ENCODE measurements at places on chromosomes 13 and 19.

GRCh38 chr19:44278181-44278690 lies 18.6 kb downstream of the ZNF233 start:
- no peak for DNase-seq

GRCh38 chr13:76307142-76307541 lies 579.1 kb downstream of the KCTD12 start:
- no peak for DNase-seq

DNA sequence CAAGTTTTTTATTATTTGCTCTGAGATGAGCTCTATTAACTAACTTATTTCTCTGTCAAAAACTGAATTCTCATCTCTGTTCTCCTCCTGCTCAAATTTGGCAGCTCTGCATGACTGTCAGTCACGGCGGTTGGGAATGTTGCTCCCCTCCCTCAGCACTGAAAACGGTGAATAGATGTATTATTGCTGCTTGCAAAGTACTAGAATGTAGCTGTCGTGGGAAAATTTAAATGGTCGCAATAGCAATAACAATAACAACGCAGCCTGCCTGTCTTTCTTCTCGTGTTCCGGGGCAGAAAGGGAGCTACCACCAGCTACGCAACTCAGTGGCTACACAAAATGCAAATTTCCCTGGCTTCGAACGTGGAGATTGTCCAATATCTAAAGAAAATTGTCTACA lies 125.6 kb upstream of the FRY start:
- DNase-seq = no peak

DNA sequence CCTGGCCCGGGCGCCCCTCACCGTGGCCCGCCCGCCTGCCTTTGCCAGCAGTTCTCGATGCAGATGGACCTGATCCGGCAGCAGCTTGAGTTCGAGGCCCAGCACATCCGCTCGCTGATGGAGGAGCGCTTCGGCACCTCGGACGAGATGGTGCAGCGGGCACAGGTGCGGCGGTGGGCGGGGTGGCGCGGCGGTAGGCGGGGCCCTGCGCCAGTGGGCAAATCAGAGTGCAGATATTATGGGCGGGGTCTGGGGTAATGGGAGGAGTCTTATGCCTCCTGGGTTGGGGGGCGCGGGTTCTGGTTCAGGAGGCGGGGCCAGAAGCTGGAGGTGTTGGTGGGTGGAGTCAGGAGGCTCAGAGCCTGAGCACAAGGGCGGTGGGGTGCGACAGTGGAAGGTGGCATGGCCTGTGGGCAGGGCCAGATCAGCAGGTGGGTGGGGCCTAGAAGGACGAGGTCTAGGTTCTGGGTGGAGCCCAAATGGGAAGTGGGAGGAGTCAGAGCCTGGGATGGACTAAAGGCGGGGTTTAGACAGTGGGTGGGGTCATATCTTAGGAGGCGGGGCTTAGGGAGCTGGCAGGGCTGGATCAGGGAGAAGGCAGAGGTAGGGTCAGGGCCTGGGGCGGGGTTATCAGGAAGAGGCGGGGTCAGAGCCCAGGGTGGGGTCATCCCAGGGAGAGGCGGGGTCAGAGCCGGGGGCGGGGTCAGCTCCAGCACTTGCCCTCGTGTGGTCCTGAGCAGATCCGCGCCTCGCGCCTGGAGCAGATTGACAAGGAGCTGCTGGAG lies 5.6 kb downstream of the APC2 start:
- peak; percentile 71 for DNase-seq

DNA sequence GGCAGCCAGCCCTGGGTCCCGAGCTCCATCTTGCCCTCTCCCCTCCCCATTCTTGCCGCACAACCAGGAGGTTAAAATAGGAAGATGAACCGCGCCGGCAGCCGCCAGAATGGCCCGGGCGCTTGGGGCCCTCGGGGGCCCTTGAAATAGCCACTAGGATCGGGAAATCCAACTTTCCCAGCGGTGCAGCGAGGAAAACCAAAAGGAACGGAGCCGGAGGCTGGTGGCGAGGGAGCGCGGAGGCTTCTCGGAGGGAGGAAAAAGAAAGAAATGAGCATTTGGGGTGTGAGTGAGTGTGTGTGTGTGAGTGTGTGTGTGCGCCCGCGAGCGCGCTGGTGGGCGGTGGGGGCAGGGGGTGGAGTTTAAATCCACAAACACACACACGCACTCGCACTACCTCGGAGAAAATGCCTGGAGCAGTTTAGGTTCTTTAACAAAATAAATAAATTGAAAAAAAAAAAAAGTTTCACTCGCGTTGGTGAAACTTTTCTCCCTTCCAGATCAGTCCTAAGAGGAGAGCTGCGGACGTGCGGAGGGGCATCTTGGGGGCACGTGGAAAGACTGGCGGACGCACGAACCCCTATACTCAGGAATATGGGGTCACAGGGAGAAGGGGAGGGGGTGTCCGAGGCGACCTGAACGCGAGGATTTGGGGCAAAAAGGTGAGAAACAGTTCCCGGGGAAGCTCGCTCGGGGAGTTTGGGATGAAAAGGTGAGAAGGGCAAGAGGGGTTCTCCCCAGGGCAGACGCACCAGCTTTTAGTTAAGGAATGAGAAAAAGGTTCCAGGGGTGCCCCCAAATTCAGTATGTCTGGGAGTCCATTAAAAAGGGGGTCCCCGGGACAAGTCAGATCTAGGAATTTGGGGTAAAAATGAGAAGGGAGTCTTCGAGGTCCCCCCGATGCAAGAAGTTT lies 1.3 kb downstream of the RFX2 start:
- DNase-seq = no peak

GRCh38 chr13:80945328-80945727 lies 604.4 kb upstream of the SPRY2 start:
- no peak for DNase-seq

GRCh38 chr13:46389457-46390451 lies 2.7 kb upstream of the RUBCNL start:
- no peak for DNase-seq

GRCh38 chr19:45069056-45069455 lies 7.2 kb downstream of the ZNF296 start:
- no peak for DNase-seq

GRCh38 chr19:53311044-53311443 lies 22.5 kb upstream of the ZNF845 start:
- DNase-seq = no peak

DNA sequence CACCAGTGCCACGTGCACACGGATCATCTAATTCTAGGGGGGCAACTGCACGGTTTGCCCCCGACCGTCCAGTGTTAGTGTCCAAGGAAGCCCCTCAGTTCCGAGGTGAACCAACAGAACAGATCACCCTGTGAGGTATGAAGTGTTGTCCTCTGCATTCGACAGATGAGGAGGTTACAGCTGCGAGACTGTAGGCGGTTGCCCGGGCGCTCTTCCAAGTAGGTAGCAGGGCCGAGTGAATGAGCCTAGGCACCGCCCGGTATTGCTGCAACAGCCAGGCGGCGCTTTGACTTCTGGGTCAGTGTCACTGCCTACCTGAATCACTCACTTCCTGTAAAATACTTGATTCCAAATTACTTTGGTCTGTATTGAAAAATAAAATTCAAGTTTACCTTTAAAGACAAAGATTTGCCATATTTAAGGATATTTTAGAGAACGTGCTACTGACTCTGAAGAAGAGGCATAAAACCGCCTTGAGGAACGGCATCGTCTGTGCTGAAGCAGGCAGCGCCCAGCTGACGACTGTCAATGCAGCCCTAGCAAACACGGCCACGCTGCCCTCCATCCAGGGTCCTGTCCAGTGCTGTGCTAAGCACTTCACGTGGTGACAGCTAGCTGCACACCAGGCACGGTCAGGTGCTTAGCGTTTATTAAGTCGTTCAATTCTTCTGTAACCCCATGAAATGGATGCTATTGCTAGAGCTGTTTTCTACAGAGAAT lies 19.3 kb upstream of the RASA3 start:
- DNase-seq = no peak

DNA sequence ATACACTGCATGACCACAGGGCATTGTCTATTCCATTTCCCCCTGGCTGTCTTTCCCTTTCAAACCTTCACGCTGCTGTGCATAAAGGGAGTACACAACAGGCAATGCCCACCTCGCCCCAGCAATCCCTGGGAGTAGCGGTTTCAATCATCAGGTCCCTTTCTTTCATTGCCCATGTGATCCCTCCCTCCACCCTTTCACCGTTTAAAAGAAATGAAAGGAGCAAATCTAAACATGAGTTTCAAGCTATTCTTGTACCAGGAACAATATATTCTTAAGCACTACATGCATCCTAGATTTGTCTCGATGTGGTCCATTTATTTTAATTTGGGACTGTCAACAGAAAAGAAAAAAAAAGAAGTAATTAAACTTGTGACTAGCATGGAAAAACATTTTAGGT lies 123.4 kb upstream of the ARGLU1 start:
- DNase-seq = no peak

DNA sequence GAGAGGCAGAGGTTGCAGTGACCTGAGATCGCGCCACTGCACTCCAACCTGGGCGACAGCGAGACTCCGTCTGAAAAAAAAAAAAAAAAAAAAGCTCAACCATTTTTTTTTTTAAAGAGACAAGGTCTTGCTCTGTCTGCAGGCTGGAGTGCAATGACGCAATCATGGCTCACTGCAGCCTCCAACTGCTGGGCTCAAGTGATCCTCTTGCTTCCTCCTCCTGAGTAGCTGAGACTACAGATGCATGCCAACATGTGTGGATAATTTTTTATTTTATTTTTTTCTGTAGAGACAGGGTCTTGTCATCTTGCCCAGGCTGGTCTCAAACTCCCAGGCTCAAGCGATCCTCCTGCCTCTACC lies 10.3 kb downstream of the EHD2 start:
- no peak for DNase-seq

- no peak for DNase-seq
These were observed 1752.2 kb upstream of the PCDH20 start for GRCh38 chr13:63167699-63168337.

Data from GM12892 (cell line).